ENCODE measurements at places on chromosomes 16 and 17.

DNA sequence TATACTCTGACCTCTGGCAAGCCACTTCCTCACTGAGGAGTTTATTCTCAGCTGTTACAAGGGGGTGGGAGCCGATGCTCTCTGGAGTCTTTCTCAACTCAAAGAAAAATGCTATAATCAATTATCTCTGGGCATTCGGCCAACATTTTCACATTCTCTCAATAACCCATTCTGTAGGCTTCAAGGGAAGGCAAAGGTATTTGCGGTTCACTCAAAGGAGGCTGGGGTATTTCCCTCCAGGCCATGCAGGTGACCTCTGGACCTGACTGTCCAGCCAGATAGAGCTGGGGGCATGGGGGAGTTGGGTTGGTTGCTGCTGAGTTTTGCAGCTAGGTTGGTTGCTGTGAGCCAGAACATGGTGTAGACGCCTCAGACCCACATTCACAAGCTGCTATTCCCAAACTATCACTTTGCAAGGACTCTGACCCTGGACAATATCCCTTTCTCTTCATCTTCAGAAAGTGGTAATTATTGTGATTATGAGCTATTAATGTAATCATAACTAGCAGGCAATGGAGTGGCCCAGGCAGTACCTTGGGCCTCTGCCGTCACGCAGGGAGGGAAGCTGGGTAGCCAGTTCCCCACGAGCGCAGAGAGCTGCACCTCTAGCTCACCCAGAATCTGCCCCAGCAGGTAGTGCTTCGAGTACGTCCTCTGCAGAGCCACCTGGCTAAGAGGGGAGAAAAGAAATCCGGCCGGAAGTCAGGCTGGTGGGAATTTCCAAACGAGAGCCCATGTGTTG, 42.1 kb downstream of the AIPL1 start:
- DNase-seq: no peak

DNA sequence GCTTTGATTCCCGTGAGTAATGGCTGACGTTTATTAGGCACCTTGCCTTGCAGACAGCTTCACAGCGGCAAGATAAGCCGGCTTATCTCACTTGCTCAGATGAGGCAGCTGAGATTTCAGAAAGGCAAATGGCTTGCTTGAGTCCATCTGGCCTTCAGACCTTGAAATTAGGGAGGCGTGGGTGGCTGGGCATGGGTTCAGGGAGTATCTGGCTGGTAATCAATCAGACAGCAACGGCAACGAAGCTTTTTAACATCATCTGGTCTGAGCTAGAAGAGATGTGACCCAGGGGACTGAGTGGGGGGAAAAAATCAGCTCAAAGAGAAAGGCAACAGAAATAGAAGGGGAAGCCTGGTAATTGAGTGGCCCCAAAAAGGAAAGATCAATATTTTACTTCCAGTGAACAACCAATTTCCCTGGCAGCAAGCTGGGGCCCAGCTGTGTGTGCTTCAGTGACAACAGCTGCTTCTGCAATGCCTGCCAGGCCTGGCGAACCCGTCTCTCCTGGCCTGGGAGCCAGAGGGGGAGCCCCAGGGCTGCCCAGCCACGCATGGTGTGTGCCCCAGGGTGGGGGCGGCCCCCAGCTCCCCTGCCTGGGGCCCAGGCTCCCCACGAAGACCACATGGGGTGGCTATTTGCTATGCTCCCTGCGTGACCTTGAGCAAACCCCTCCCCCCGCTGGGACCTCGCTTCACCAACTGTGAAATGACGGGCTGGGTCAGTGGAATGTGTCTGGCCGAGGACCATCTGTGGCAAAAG, 34.0 kb downstream of the RAB11FIP4 start:
- DNase-seq: peak; percentile 93

DNA sequence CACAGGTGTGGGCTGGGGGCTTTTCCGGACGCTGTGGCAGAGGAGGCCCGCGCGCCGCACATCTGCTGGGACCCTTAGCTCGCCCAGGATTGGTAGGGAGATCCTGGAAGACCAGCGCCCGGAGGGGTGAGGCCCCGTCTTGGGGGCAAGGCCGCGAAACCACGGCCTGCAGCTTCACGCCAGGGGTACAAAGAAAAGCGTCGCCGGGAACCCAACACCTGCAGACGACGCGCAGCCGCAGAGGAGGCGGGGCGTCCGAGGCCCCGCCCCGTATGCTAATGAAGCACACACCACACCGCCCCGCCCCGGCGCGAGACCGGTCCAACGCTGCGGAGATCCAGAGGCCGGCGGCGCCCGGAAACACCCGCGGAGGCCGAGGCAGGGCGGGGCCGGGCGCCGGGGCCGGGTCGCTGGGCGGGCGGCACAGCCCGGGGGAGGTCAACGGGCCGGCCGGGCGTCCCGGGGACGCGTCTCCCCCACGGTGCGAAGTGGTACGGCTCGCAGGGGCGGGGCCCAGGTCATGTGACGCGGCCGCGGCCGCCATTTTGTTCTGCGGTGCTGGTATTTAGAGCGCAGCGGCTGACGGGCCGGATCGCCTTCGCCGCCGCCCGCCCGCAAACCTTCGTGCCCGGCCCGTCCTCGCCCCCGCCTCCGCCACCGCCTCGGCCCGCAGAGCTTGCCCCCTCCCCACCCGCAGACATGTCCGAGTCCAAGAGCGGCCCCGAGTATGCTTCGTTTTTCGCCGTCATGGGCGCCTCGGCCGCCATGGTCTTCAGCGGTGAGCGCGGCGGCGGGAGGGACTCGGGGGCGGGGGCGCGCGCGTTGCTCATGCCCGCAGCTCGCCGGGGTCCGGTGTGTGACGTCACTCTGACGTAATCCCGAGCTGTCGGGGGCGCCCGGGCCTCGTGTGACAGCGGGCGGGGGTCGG, at the start of gene ATP6V0C:
ATP6V0C (plus strand) TSS at position 548 of the 928 bp plus-strand sequence; CDS start at position 700, 152 bp downstream.
- DNase-seq: peak; percentile 92

DNA sequence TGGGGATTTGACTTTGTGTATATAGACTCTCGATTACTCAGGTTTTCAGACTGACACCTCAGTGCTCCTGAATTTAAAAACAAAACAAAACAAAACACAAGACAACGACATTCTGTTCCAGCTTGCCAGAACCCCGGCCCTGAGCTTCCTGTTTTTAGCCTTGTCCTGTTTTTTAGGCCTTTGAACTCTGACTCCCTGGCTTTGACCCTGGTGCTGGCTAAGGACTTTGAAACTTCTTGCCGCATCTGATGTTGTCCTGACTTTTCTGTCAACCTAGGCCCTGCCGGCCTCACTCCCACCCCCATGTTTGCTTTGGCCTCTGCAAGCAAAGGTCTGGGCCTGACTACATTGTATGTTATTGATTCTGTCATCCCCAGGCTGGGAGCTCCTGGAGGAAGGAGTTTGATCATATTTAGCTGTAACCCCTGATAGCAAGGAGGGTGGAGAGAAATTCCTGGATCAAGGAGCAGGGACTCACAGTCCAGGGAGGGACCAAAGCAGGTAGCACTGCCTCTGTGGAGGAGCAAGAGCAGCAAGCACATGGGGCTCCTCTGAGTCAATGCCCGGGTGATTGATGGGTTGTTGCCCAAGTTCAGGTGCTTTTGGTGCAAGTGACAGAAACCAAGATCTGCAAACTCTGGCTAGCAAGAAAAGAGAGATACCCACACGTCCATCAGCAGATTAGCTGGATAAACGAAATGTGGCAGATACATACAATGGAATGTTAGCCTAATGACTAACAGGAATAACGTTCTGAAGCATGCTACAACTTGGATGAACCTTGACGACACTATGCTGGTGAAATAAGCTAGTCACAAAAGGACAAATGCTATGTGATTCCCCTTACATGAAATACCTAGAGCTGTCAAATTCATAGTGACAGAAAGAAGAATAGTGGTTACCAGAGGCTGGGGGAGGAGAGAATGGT, 7.7 kb downstream of the CCL16 start:
- no peak for DNase-seq

DNA sequence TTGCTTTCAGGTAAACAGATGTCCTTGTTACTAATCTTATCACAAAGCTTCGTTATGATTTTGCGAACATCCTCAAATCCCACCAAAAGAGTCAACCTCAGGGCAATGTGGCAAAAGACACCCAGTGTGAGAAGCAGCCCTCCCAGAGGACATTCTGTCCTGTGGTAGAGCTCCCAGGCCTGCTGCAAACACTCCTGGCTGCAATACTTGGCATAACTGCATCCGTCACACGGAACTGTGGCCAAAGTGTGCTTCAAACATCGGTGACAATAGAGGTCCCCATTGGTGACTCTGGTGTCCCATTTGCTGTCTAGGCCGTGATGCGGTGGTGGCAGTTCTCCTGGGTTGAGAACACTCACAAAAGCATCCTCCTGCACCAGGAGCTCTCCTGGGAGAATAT, 29.5 kb downstream of the SMYD4 start:
- no peak for DNase-seq

DNA sequence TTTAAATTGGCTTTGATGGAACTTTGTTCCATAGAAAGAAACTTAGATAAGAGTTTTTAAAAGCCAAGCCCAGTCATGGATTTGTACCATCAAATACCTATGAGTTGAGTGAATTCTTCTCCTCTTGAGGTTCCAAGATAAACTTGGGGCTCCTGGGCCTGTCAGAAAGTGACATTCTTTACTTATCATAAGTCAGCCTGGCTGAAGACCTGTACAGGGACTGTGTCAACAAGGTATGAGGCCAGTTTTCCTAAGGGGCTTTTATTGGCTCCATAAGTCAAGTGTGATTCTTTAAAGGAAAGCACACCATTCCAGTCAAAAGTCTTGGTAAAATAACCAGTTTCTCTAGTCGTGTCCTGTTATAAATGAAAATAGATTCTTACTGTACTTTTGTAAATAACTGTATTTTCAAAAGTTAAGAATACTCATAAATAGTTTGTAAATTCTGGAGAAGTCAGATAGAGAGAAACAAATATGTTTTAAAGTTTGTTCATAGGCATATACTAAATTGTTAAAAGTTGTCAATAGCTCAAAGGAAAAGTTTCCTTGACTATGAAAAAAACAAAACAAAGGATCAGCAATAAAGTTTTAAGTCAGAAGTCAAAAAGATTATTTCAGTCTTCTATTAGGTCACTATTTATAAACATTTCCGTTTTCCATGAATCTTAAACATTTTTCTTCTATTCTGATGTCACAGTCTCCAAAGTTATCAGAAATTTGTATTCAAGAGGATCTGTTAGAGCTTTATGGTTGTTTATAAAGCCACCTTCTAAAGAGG, 22.5 kb upstream of the MYO1D start:
- DNase-seq: no peak

- DNase-seq: peak; percentile 83
Observed at GRCh38 chr17:80475910-80476876, at the start of gene NPTX1. Gene NPTX1, minus strand, starts transcription at chr17:80476607. Its CDS starts 161 bp downstream, at chr17:80476446.

DNA sequence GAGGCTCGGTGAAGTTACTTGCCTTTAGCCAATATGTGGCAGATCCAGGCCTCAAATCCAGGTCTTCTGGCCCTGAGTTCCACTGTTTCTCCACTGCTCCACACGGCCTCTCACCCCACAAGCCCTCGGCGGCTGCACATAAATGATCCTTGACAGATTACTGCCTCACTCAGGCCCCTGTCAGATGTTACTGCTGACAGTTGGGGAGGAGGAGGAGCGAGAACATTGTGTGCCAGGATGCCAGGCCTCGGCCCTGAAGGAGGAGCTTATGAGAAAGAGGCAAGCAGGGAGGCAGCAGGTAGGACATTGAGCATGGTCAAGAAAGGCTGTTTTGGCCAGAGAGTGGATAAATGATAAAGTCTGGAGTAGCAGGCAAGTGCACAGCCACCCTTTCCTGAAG, 88.6 kb downstream of the RAB11FIP4 start:
- DNase-seq: peak; percentile 56

- DNase-seq: no peak
Observed at GRCh38 chr17:31787857-31788570, 71.0 kb downstream of the COPRS start.

GRCh38 chr17:83030432-83030831, 49.0 kb upstream of the METRNL start:
- no peak for DNase-seq

DNA sequence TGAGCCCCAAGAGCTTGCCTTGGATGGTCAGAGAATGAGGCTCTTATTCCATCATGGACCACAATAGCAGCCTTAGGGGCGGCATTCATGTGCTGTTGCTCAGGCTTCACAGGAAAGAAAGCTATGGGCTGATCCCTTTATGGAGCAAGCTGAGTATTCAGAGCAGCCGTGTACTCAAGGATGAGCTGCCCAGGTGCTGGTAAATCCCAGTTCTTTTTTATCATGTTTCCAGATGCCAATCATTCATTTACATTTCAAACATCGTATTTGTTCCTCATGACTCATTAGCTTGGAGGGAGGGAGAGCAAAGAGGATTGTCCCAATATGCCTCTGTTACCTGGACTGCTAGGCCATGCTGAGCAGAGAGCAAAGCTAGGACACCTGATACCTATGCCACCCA, 475.7 kb downstream of the SHISA9 start:
- no peak for DNase-seq

DNA sequence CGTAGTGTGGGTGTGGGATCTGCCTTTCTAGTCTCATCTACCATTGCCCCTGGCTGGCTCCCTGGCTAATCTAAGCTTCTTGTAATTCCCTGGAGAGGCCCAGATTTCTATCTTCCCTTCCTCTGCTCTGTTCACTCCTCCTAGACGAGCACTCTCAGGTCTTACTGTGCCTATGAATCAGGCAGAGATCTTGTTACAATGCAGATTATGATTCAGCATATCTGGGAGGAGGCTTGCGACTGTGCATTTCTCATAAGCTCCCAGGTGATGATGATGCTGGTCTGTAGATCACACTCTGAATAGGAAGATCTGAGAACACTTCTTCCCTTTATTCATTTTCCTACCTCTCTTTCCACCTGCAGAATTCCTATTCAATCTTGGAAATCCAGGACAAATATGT, 200.1 kb downstream of the CBLN1 start:
- no peak for DNase-seq

- DNase-seq: no peak
Observed at GRCh38 chr17:16952401-16952800, 19.5 kb downstream of the TNFRSF13B start.

- no peak for DNase-seq
Observed at GRCh38 chr17:7211491-7212273, 8.0 kb downstream of the DLG4 start.

GRCh38 chr16:923184-923583, 47.6 kb downstream of the LMF1 start:
- DNase-seq: no peak

DNA sequence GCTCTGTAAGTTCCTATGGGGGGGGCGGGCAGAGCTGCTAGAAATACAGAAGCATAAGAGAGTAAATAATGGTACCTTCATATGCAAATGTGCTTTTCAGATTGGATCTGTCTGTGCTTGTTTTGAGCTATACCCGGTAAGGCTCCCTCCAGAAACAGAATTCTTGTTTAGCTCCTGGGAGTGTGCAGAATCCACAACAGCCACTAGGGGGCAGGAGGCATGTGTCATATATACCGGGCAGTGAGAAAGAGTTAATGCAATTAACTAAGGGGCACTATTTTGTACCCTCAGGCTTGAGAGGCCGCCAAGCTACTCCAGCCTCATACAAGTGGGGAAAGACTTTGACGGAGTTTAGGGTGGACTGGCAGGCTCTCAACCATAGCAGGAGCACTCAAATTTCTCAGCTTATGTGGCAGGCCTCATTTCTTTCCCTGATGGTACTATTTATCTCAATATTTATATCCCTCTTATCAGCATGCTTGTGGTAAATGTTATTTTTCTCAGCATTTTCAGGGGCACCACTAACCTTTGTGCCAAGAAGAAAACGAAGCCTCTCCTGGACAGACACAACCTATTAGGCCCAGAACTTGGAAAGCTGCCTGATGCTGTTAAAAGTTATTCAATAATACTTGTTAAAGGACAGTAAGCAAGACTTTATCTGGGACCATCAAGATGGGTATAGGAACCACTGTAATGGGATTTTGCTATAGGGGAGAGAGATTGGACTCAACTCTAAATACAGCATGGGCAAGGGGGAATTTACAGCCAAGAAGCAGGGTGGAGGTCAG, 10.7 kb upstream of the CENPV start:
- DNase-seq: peak; percentile 82
